ENCODE measurements at places on chromosomes 5 and 9.

DNA sequence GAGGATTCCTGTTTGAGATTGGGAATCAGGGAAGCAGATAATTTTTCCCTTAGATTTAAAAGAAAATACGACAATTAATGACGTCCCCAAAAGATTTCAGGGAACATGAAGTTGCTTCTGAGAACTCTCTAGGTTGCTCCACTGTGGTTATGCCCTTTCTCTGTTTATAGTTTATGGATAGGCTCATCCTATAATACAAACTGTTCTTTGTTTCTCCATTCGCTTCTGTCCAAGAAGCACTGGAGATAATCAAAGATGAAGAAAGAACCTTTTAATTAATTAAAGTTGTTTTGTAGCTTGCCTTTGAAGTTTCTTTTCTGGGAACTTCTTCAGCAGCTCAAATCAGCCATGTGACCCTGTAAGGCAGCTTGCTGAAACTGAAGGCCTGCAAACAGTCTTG, 87.5 kb downstream of the CHSY3 start:
- DNase-seq, result no peak

DNA sequence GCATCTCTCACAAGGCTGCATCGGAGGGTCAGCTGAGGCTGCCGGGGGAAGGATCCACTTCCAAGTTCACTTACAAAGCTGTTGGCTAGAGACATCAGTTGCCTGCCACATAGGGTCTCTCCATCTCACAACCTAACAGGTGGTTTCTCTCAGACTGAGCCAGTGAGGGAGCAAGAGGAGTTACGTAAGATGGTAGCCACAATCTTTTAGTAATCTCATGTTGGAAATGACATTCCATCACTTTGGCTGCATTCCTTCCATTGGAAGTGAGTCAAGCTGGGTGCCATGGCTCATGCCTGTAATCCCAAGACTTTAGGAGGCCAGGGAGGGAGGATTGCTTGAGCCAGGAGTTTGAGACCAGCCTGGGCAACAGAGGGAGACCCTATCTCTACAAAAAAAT, 7.4 kb upstream of the GRK6 start:
- peak; percentile 72 for DNase-seq

DNA sequence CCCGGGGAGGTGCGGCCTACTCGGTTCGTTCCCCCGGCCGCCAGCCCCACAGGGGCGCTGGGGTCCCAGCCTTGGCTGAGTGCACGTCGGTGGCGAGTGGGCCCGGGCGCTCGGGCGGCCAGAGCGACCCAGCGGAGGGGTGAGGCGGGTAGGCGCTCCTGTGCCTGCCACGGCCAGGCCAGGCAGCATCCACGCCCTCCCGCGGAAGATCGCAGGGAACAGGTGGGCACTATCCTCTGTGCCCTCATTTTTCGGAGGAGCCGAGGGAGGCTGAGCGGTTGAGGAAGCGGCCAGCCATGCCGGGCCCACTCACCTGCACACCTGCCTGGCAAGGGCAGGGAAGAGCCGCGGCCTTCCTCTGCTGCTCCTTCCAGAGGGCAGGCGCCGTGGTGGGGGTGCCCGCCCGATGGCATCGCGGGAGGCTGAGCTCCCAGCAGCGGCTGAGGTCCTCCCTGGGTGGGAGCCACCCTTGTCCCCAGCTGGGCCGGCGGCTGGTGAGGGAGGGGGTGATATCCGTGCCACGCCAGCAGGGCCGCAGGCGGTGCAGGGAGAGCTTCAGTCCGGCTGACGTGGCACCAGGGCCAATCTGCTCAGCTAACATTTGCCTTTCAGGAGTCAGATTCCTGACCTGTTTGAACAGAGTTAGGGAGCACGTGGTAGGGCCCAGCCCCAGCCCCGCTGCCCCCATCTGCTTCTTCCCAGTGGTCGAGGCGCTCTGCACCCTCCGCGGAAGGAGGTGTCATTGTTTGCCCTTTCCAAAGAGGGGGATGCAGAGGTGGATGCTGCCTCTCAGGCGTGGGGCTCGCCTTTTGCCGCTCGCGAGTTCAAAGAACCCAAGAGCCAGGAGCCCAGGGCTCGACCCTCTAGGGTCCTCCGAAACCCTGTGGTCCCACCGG, 1.6 kb upstream of the SEC16A start:
- DNase-seq, result peak; percentile 49

GRCh38 chr5:80926979-80927656, 33.0 kb upstream of the RASGRF2 start:
- no peak for DNase-seq

DNA sequence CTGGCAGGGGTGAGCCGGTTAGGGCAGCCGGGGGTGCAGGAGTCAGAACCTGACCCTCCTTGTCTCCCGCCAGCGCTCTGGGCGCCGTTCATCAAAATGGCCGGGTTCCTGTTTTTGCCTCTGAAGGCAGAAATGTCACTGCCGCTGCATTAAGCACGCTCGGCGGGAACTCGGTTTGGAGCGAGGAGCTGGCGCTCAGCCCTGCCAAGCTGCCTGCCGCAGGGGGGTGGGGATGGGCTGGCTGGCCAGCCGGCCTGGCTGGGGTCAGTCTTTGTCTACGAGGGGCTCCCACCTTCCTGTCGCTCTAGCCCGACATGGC, 63.7 kb downstream of the CXXC5 start:
- DNase-seq, result no peak

All from EH (cell line).